AG09319 (cell line): ENCODE measurements at places on chromosomes 7 and 10.

DNA sequence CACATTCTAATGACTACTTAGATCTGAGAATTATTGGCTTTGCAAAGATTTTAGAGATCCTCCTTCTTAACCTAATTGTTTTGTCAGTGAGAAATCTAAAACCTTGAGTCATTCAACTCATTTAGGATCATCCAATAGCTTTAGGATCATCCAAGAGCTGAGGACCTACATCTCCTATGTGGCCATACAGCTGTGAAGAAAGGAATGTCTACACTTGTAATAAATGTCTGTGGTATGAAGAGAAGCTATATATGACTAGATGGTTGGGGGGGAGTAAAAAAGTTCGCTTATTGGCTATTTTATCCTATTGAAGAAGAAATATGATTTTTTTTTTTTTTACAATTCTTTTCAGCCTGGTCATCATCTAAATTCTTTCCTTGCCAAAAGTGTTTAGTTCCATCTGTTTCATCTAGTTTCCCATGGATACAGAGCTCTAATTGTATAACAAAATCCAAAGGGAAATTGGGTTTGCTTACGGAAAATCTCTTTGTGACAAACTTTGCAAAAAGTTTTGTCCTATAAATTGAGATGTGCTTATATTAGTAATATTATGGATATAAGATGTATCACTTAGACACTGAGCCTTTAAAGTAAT is 196.7 kb downstream of the PRKG1 start:
- no peak for DNase-seq

- peak; percentile 52 for DNase-seq
Observed at GRCh38 chr10:48363617-48364355, 57.3 kb downstream of the MAPK8 start.

GRCh38 chr7:149367418-149368180 is 93.3 kb downstream of the ZNF777 start:
- DNase-seq = no peak

GRCh38 chr10:124942317-124943169 is 620 bp downstream of the ZRANB1 start:
- no peak for DNase-seq

- peak; percentile 55 for DNase-seq
Observed at GRCh38 chr10:120891365-120891764, 40.2 kb downstream of the WDR11 start.

DNA sequence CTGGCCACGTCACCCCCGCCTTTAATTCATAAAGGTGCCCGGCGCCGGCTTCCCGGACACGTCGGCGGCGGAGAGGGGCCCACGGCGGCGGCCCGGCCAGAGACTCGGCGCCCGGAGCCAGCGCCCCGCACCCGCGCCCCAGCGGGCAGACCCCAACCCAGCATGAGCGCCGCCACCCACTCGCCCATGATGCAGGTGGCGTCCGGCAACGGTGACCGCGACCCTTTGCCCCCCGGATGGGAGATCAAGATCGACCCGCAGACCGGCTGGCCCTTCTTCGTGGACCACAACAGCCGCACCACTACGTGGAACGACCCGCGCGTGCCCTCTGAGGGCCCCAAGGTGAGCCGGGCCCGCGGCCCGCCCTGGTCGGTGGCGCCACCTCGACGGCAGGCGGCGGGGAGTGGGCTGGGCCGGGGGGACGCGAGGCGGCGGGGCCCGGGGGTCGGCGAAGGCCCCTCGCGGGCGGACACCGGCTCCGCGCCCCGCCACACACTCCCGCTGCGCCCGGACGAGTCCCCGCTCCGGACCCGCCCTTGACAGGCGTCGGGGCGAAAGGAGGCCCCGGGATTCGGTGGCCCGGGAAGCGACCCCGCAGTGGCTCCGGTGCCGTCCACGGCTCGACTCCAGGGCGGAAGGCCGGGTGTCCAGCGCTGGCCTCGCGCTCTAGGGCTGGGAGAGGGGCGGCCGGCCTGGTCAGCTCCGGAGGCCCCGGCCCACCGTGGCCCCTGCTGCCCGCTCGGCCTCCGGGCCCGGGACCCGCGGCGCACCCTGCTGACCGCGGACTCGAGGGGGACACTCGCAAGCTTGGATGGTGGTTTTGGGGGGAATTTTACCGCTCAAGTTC is 557 bp downstream of the BAG3 start:
- DNase-seq = no peak

- no peak for DNase-seq
Observed at GRCh38 chr10:132523561-132524442, 13.8 kb upstream of the INPP5A start.

- DNase-seq = no peak
Observed at GRCh38 chr10:121129266-121129665, 278.1 kb downstream of the WDR11 start.

- DNase-seq = no peak
Observed at GRCh38 chr10:125455431-125455830, 227.5 kb downstream of the TEX36 start.

DNA sequence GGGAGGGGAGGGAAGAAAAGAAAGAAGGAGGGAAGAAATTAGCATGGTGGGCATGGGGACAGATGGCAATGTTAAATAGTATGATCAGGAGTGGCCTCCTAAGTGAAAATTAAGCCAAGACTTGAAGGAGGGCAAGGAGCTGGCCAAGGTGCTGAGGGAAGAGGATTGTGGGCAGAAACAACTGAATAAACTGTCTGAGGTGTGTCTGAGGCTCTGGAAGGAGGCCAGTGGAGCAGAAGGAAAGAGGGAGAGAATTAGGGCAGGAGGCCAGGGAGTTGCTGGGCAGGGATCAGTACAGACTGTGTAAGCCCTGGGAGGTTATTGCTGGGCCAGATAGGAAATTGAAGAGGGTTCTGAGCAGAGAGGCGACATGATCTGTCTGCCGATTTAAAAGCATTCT is 40.6 kb upstream of the VKORC1L1 start:
- no peak for DNase-seq

DNA sequence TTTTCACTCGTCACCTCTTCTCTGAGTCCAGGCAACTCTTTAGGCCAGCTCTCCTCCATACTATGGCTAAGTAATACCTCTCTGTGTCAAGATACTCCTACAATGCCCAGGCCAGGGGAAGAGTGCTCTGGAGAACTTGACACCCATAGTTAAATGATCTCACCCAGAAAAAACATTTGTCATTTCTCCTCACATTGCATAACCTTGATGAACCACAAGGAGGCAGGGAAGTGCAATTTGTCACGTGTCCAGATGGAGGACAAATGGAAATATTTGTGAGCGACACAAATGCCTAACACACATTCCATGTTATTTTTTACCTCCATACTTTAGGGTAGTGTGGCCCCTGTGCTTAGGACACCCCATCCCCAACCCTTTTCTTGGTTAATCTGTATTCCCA is 78.3 kb downstream of the HTR7 start:
- no peak for DNase-seq

DNA sequence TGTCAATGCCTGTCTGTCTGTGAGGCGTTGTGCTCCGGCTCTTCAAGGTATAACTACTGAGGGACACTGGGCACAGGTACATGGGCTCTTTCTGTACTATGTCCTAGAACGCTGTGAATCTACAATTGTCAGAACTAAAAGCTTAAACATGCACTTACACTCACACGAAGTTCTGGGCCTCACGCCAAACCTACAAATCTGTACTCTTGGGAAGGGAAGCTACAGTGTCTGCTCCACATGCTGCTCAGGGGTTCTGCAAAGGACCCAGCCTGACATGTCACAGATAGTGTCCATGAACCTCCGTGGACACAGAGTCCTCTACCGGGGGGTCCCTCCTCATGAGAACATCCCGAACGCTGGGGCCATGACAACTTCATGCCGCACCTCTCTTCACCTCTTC is 268.7 kb downstream of the WDR37 start:
- DNase-seq = no peak

- DNase-seq = no peak
Observed at GRCh38 chr10:31908157-31908556, 20.5 kb downstream of the ARHGAP12 start.

DNA sequence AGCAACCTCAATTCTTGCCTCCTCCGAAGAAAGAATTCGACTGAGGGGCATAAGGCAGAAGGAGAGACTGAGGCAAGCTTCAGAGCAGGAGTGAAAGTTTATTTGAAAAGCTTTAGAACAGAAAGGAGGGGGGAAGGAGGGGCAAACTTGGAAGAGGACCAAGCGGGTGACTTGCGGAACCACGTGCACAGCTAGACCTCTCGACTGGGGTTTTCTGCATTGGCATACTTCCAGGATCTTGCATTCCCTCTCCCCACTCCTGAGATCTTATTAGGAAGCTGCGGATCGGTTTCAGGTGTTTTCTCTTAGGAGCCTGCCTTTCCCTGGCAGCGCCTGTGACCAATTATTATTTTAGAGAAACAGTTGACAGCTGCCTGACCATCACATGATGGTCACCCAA is 20.3 kb upstream of the CPXM2 start:
- no peak for DNase-seq

GRCh38 chr7:92653136-92653535 is 62.9 kb upstream of the FAM133B start:
- no peak for DNase-seq

GRCh38 chr7:94810496-94810895 is 96.9 kb upstream of the PPP1R9A start:
- no peak for DNase-seq

DNA sequence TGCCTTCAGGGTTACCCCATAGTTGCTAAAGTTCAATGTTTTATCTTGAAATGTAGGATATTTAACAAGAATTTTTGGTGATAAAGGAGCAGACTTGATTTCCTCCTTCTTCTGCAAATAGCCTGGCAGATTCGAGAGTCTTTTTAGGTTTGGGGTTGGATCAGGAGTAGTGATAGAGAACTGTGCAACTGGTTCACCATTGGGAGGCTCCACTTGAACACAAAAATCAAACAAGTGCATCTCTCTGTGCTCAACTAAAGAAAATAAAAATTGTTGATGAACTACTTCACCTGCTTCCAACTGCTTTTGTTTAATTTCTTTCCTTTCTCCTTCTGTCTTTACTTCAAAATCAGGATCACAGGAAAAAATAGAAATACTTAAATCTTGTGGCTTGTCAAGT is 58.5 kb downstream of the MACC1 start:
- no peak for DNase-seq

DNA sequence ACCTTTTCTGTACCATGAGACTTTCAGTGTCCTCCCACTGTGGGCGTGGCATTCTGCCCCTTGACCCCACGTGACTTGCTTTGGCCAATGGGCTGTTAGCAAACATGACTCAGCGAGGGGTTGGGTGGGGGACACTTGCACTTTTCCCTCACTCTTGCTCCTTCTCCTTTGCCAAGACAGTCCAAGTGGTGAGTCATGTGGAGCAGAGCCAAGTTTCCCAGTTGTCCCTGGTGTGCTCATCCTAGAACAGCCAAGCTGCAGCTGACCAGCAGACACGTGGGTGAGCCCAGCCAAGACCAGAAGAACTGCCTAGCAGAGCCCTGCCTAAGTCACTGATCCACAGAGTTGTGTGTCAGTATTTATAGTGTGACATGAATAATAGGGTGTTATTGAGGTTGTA is 82.8 kb upstream of the CPXM2 start:
- peak; percentile 7 for DNase-seq

- no peak for DNase-seq
Observed at GRCh38 chr10:50416881-50417280, 165.6 kb upstream of the ASAH2 start.

DNA sequence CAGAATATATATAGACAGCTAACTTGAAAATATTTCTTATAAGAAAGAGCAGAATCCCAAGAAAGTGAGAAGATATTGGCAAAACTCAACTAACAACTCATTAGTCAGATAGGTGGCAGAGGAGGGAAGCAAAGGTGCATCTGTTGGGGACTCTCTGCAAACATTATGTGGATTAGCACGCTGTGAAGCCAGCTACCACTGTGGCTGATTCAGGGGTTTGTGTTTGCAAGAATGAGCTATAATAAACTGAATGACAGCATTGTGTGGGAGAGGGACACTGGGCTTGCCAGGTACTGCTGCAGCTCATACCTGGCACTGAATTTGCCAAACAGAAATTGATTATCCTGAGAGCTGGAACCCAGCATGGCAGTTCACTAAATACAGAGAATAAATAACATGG is 170.3 kb upstream of the MINDY3 start:
- no peak for DNase-seq

GRCh38 chr10:5525561-5526341 is 990 bp downstream of the CALML3 start:
- no peak for DNase-seq

DNA sequence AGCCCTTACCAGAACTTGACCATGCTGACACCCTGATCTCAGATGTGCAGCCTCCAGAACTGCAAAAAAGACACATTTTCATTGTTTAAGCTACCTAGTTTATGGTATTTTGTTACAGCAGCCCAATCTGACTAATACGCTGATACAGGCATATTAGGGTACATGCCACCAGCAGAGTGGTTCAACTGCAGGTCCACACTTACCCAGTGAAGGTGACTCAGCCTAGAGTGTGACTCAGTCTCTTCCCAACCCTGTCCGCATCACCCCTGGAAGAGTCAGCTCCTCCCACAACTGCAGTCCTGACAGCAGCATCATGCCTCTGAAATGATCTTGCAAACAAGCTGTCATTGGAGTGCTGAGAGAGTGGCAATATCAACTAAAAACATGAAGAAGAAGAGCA is 30.8 kb upstream of the GOT1 start:
- DNase-seq = no peak

- DNase-seq = no peak
Observed at GRCh38 chr10:102413053-102413705, 5.4 kb downstream of the PSD start.

DNA sequence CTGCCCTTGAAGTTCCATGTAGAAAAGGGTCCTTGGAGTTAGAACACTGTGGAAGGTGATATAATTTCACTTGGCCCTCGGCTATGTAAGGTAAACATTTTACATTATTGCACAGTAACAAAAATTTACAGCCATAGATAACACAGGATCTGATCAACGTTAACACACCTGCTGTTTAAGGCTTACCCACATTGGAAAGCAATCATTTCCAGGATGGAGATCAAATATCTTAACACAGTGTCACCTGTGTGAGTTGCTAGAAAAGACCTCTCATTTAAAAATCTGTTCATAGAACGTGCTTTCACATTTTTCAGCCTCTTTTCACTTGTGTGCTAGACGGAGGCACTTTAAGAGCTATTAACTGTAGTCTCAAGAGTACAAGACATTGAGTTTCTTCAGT is 1.9 kb downstream of the TMEM229A start:
- no peak for DNase-seq

DNA sequence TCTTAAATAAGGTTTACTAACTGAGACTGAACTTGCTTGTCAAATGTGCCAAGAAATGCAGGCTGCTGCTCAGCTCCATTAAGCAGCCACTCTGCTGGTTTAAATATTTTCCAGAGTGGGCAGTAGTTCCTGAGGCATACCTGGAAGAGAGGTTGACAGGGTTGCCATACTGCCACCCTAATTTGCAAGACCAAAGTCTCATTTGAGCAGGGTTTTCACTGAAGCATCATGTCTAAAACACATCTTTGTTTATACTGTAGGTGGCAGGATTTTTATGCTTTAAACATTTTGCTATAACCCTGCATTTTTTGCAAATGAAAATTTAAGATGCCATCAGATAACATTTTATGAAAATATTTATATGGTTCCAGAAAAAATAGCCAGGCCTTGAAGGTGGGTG is 618.0 kb upstream of the LRRTM3 start:
- DNase-seq = no peak

GRCh38 chr7:116802746-116803152 is 59.6 kb upstream of the CAPZA2 start:
- no peak for DNase-seq

GRCh38 chr7:127589896-127590295 is 1.7 kb downstream of the ARF5 start:
- DNase-seq = no peak

- DNase-seq = no peak
Observed at GRCh38 chr7:32223721-32224120, 153.5 kb upstream of the PDE1C start.

GRCh38 chr10:52644373-52645186 is 128.0 kb downstream of the MBL2 start:
- no peak for DNase-seq

- DNase-seq = no peak
Observed at GRCh38 chr10:37975401-37975991, 951 bp downstream of the ZNF25 start.
